CD4-positive, alpha-beta T cell treated with Interleukin-21 for 1 hour (primary cell): ENCODE measurements at places on chromosomes 3 and 15.

GRCh38 chr3:134494495-134494894, 8.6 kb downstream of the CEP63 start:
- no peak for DNase-seq

DNA sequence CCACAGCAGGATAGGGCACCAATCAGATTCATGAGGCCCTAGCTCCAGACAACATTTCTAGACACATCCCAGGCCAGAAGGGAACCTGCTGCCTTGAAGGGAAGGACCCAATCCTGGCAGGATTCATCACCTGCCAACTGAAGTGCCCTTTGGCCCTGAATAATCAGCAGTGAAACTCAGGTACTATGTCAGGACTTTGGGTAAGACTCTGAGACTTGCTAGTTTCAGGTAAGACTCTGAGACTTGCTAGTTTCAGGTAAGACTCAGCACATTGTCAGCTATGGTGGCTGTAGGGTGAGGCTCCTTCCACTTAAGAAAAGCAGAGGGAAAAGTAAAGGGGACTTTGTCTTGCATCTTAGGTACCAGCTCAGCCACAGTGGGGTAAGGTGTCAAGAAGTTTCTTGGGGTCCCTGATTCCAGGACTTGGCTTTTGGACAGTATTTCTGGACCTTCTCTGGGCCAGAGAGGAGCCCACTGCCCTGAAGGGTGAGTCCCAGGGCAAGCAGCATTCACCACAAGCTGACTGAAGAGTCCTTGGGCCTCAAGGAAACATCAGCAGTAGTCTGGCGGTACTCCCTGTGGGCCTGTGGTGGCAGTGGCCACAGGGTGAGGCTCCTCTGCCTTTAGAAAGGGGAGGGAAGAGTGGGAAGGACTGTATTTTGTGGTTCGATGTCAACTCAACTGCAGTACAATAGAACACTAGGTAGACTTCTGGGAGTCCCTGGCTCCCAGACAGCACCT, 13.7 kb upstream of the COL8A1 start:
- DNase-seq, result no peak

GRCh38 chr15:39128746-39129145, 452.1 kb upstream of the THBS1 start:
- no peak for DNase-seq

- DNase-seq, result no peak
These were observed 12.2 kb downstream of the TBL1XR1 start for GRCh38 chr3:177185035-177185574.

DNA sequence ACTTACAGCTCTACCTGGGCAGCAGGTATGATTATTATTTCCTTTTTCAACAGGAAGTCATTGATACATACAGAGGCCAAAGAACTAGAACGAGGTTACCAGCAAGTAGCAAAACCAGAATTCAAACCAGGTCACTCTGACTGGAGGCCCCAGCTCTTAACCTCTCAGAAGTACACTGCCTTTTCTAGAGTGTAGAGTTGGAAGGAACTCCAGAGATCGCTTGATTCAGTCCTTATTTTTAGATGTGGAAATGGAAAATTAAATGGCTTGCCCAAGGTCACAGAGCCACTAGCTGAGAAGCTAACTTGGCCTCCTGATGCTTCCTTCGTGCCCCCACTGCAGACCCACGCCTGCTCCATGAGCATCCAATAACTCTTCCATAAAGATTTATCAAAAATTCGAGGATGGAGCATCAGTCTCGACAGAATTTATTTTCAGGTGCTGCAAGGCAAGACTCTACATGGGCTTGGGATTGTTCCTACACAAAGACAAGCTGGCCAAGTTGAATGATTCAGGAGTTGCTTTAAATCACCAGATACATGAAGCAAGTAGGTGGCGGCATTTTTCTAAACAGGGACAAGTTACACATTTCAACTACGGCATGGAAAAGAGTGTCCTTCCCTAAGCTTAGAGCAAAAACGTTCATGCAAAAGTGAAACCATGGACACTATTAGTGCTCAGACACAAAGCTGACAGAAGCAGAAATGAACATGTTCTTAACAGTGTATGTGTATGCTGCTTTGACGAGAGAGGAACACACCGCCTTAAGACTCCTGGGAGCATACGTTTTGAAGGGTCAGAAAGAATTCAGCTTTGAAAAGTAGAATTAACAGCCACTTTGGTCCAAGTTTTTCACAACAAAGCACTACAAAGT, 235.7 kb downstream of the THRB start:
- no peak for DNase-seq

- DNase-seq, result no peak
These were observed 105.2 kb upstream of the BOC start for GRCh38 chr3:113105966-113106660.

GRCh38 chr3:184545769-184546168, 15.8 kb upstream of the EPHB3 start:
- no peak for DNase-seq

DNA sequence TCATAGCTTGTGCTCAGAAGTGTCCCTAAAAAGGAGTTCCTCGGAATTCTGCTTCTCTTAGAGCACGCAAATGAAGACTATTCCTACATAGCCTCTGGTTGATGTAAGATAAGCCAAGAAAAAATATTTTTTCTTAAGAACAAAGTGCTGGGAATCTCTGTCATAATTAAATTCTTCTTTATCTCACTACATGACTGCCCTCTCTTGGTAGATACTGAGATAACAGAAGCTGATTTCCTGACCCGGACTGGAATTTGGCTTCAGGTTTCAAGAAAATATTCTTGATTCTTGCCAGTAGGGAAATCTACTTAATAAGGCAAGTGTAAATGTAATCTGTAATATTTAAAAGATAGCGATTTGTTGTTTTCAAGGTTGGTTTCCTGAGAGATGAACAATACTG, 31.3 kb upstream of the SETMAR start:
- peak; percentile 19 for DNase-seq

DNA sequence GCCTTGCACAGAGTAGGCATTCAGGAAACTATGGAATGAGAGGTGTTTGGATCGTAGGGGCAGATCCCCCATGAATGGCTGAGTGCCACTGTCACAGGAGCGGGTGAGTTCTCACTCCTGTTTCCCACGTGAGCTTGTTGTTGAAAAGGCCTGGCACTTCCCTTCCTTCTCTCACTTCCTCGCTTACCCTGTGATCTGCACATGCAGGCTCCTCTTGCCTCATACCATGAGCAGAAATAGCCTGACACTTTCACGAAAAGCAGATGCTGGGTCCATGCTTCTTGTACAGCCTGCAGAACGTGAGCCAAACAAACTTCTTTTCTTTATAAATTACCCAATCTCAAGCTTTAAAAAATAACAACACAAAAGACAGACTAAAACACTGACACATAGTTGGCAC, 55.4 kb downstream of the AGBL1 start:
- no peak for DNase-seq

GRCh38 chr3:50194128-50194902, 2.9 kb downstream of the GNAT1 start:
- DNase-seq, result peak; percentile 88

GRCh38 chr3:141421639-141422319, 53.5 kb downstream of the ZBTB38 start:
- no peak for DNase-seq

DNA sequence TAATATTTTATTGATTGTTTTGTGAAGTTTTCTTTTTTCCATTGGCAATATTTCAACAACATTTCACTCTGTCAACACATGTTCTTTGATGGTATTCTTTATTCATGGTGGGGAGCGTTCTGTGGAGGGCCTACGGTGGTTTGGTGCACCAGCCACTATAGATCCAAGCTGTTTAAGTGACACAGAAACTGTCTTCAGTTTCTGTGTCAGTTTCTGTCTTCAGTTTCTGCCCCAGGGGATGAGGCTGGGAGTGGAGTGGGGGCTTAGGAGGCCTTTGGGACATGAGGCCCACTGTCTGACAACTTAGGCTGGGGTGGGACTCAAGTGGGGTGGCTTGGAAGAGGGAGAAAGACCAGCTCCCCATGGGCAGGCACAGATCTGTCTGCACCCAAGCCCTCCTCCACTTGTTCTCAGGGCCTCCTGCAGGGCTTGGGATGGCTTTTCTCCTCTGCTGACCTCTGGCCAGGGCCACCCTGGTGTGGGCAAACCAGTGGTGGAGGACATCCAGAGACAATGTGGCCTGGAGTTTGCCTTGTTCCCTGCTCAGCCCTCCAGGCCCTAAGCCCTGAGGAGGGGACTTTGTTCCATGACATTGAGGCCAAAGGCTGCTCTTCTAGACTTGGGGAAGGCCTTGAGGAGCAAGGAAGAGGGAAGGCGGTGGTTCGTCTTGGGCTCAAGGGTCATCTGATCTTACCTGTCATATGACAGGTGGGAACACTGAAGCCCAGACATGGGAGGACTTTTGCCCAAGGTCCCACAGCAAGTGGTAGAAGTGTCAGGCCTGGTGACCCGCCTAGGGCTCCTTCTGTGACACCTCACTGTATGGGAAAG, 60.3 kb upstream of the SMAD6 start:
- DNase-seq, result no peak

DNA sequence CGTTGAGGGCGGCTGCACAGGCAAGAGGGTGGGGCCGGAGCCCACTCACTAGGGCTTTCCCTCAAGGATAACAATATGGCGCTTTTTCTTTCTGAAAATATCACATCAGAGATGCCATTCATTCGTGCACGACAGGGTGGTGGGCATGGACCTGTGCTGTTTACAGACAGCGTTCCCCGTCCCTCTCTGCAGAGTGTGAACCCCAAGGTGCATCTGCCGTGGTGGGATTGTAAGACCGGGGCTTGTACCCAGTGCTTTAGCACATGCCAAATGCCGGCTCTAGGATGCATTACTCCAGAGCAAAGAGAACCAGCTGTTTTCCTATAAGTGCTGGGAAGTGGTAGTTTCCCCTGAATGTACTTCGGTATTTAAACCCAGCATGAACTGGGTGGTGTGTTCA, 37.0 kb downstream of the CHDH start:
- no peak for DNase-seq

DNA sequence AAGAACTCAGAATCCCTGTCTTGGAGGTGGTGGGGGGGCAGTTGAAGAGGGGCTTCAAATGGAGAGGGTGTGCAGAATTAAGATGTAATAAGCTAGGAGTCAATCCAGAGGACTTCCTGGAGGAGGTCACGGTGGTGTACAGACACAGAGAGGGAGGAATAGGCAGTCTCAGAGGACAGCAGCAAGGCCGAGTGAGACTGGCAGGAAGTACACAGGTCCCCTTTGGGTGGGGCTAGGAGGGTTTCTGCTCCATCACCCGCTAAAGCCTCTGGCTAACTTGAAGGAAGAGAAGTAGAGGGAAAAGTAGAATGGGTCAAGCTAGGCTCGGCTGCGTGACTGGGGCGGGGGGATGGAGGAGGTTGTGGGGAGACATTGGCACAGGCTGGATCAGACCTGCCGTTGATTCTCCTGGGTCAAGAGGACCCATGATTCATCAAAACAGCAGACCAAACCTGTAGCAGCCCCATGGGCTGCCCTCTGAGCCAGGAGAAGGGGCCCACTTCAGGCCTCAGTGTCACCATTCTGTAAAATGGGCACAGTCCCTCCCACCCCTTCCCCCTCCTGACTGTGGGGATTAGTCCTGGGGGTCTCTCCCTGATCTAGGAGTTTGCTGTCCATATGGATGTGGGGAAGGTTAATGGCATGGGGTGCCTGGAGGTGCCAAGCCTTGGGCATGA, 16.9 kb downstream of the CSPG4 start:
- no peak for DNase-seq

GRCh38 chr3:48429960-48430707, at the start of gene PLXNB1:
TSS of gene PLXNB1 (minus strand) at chr3:48430086. CDS start at chr3:48424611, 5,475 bp downstream.
- no peak for DNase-seq

GRCh38 chr3:133963657-133964396, 65.9 kb downstream of the SLCO2A1 start:
- DNase-seq, result no peak

GRCh38 chr3:49119036-49119435, 1.6 kb downstream of the USP19 start:
- no peak for DNase-seq
